Activated T-helper 2 cell treated with anti-CD3 and anti-CD28 coated beads, Interferon-gamma antibody, Interleukin-2, Interleukin-4, amounts not matched to agents 10 μg/mL and 5 μg/mL and 100 μg/mL, durations not matched to agents 14 hours and 24 hours and 36 hours (primary cell): ENCODE measurements at places on chromosomes 5 and 9. TPM values are rescaled to one million over a fixed set of nuclear protein-coding genes. Genes with fewer than 3 reads are reported as not detected.

DNA sequence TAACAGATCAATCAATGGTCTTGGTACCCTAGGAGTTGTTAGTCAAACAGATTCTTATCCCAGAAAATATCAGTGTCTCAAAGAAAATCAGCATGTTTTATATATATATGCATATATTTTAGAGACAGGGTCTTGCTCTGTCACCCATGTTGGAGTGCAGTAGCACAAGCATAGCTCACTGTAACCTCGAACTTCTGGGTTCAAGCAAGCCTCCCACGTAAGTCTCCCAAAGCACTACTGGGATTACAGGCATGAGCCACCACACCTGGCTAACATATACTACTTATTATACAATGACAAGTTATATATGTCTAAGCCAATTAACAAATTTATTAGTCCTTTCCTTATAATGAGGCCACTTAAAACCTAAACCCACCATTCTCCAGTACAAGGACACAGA lies 10.4 kb downstream of the RAB14 start:
- DNase-seq, result no peak

- DNase-seq, result no peak
Measured at GRCh38 chr9:116558818-116559540, 128.1 kb upstream of the TRIM32 start.

- DNase-seq, result no peak
Measured at GRCh38 chr9:133057006-133057405, 4.8 kb upstream of the CEL start.

DNA sequence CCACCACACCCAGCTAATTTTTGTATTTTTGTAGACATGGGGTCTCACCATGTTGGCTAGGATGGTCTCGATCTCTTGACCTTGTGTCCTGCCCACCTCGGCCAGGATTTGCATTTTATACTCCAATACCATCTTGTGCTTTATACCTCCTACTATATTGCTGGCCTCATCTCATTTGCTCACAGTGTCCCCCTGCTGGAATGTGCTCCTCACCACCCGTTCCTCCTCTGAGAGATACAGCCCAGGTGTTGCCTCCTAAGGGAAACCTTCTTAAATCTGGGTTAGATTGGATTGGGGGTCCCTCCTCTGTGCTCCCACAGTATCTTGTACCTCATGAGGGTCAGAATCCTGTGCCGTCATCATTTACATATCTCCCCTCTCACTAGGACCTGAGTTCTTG lies 131.7 kb downstream of the PAPPA start:
- no peak for DNase-seq

GRCh38 chr5:10885026-10885425 lies 124.0 kb upstream of the DAP start:
- no peak for DNase-seq

DNA sequence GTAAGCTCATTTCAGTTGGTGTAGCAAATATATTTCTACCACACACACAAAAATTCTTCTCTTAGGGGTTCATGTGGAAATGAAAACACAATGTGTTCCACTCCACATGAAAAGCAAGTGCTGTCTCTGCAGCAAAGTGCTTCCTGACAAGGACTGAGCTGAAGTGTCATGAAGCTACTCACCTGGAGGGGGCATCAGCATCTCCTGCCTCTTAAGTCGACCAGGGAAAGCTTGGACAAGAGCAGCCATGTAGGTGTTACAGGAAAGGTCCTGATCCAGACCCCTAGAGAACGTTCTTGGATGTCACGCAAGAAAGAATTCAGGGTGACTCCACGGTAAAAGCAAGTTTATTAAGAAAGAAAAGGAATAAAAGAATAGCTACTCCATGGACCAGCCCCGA lies 62.8 kb downstream of the SV2C start:
- no peak for DNase-seq

DNA sequence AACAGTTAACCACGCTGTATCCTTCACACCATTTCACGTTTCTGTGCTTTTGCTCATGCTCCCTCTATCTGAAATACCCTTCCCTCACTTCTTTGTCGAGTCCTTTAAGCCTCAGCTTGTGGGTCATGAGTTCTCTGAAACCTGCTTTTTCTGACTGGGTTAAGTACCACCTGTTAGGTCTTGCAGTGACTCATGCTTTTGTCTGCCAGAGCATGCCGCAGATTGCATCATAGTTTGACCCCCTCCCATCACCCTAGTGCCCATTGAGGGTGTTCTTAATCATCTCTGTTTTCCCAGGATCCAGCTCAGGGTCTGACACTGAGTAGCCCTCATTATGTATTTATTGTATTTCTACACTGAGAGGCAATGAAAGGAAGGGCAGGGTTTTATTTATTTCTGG lies 190.2 kb downstream of the ASTN2 start:
- no peak for DNase-seq

DNA sequence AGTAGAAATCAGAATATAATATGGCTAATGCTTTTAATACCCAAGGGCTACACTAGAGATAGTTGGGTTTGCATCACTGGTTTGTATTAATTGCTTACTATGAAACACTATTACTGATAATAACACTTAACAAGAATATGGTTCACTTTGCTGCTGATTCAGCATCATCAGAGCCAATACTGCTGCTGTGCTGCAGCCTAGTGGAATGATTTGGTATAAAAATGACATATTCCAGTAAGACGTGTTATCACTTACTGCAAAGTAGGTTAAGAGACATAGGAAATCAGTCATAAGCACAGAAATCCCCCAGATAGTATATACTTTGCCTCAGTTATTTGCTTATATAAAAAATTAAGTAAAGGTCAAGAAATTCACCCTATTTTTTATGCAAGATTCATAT lies 2.8 kb downstream of the CDH10 start:
- no peak for DNase-seq

DNA sequence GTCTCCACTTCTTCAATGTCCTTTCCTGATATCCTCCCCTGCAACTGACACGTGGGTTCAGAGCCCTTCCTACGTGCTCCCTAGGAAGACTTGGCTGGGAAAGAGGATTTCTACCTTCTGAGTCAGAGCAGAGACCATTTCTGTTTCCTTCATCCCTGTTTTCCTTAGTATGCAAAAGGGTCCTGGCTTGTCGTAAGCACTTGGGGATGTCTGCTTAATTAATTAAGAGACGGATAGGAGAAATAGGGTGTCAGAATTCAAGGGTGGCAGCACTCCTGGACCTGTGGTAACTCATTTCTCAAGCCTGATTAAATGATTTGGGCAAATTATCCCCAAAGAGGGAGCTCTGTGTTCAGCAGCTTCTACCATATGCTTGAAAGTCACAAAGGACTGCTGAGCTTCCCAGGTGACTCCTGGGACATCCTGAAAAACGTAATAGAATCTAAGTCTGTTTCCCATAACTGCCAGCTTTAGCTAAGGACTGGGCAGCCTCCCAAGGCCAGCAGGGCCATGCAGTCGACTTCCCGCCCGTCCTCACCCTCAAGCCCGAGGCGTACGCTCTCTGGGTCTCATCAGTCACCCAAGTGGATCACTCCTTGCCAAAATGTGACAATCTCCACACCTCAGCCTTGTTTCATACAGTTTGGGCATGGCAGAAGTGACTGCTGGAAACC lies 20.5 kb downstream of the ABCA1 start:
- DNase-seq, result no peak

DNA sequence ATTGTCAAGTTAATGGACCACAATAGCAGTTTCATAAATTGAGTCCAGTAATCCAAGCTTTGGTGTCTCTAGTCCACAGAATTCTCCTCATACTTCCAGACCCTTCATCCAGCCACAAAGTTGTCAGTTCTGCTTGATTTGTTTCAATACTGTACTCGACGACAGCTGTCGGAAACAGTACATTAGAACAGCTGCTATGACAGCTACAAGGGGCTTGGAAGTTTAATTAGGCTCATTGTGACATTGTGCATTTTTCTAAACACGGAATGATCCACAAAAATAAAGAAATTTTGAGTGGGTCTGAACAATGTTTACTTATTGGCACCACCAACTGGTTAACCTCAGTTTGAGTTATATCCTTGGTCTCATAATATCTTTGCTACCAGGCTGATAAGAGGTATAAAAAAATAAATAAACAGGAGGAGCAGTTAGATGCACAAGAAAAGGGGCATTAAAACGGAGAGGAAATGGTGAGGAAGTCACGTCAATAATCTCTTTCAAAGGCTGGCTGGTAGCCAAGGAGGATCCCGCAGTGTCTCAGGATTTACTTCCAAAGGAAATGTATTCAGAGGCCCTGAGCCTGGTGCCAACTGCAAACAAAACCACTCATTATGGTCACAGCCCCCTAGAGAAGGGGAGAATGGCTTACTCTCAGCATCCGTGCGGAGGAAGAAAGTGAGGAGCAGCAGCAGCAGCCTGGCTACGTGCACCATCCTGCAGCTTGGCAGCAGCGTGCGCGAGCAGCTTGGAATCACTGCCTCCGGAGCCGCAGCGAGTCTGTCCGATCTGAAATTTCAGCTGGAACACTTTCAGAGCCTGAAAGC lies 933.8 kb upstream of the DMAC1 start:
- no peak for DNase-seq

DNA sequence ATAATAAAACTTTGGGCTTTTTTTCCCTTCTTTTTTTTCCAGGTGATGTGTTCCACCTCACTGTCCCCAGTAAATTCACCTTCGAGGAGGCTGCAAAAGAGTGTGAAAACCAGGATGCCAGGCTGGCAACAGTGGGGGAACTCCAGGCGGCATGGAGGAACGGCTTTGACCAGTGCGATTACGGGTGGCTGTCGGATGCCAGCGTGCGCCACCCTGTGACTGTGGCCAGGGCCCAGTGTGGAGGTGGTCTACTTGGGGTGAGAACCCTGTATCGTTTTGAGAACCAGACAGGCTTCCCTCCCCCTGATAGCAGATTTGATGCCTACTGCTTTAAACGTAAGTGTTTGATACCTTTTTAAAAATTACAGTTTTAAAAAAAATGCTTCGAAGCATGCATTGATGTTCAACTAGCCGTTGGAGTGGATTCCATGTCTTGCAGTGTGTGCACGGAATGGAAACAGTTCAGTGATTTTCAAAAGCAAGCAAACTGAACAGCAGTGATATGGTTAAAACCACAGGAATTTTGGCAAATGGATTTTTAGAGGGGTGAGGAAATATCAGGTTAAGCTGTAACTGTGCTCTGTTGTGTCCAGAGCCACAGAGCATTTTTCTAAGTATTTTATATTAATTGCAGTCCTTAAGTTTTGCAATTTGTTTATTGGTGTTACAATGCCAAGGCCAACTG lies 40.7 kb downstream of the VCAN start:
- DNase-seq, result no peak

DNA sequence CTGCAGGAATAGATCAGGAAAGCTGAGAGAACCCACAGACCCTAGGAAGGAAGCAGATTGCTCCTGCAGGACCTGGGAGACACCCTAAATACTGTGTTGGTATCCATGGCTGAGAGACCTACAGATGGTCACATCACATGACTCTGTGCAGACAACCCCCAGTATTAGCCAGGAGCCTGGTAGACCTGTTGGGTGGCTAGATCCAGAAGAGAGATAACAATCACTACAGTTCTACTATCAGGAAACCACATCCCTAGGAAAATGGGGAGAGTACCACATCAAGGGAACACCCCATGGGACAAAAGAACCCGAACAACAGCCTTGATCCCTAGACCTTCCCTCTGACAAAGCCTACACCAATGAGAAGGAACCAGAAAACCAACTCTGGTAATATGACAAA lies 24.2 kb upstream of the MELK start:
- DNase-seq, result no peak

GRCh38 chr9:109401990-109402318 lies 81.1 kb upstream of the EPB41L4B start:
- no peak for DNase-seq

GRCh38 chr5:156148301-156148700 lies 178.7 kb upstream of the SGCD start:
- DNase-seq, result no peak

DNA sequence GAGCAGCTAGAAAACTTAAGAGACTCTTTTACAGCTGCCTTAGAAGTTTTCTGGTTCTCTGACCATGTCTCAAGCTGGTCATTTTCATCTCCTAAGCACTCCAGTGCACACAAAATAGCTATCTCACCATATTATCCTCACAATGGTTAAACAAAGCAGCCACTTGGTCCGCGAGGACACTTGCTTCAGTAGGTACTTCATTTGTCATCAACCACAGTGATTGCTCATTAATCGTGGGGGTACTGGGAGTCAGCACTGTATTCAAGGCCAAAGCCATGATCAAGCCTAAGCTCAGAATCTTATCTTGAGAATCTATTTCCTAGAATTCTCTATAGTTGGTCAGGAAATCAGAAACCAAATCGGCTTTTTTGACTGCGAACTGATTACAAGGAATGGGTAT lies 2.9 kb downstream of the ARL14EPL start:
- DNase-seq, result no peak

DNA sequence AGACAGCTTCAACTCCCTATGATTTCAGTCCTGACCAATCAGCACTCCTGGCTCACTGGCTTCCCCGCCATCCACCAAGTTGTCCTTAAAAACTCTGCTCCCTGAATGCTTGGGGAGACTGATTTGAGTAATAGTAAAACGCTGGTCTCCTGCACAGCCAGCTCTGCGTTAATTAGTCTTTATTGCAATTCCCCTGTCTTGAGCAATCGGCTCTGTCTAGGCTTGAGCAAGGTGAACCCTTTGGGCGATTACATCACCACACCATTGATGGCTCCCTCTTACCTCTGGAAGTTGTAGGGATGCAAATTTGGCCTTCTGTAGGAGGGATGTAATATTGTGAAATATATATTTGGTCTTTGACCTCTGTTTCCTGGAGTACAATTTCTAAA lies 2.9 kb upstream of the SLC23A1 start:
- no peak for DNase-seq

DNA sequence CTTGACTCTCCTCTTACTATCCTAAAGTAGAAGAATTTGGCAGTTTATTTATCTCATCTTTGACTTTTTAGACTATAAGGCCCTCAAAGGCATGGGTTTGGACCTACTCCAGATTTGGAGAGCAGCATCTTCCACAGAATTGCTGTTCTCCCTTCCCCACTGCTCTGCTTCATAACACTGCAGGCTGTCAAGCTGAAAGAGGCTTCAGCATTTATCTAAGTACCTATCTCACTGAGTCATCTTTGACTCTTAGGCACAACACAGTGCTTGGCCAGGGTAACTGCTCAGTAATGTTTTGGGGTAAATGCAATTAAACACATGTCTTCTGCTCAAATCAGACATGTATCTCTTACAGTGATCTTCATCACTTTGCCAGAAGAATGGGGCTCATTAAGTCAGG lies 60.6 kb downstream of the GRIN3A start:
- no peak for DNase-seq

DNA sequence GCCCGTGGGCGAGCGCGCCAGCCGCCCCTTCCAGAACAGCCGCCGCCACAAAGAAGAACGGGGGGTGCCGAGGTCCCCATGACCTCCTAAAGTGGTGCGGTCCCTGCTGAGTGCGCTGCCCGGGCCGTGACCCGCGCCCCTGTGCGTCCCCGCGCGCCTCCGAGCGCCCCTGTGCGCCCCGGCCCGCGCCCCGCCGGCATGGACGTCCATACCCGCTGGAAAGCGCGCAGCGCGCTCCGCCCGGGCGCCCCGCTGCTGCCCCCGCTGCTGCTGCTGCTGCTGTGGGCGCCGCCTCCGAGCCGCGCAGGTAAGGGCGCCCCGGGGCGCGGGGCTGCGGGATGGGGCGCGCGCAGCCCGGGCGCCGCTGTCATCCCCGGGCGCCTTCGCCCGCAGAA lies 384 bp downstream of the COL5A1 start:
- DNase-seq, result no peak

The WDR38 gene
- total RNA-seq, result not detected in 2 replicates

The CD74 gene
- 445 and 452 TPM in 2 replicates for total RNA-seq

The PCDHGC3 gene
- 0.21 and 0.23 TPM in 2 replicates for total RNA-seq

The MYOZ3 gene
- total RNA-seq, result 0.09 TPM in 2 replicates

The CCNO gene
- 0.27 TPM in 1 of 2 replicates, not detected in the other for total RNA-seq

The NTMT1 gene
- 58.4 and 61.5 TPM in 2 replicates for total RNA-seq

The CYLC2 gene
- total RNA-seq, result not detected in 2 replicates

The TAF11L5 gene
- total RNA-seq, result not detected in 2 replicates

The N4BP3 gene
- 3.3 and 3.4 TPM in 2 replicates for total RNA-seq
